ENCODE measurements at places on chromosomes 3 and 15.
A peak's percentile ranks its signal among the peaks of the same experiment; 100 is the strongest.

DNA sequence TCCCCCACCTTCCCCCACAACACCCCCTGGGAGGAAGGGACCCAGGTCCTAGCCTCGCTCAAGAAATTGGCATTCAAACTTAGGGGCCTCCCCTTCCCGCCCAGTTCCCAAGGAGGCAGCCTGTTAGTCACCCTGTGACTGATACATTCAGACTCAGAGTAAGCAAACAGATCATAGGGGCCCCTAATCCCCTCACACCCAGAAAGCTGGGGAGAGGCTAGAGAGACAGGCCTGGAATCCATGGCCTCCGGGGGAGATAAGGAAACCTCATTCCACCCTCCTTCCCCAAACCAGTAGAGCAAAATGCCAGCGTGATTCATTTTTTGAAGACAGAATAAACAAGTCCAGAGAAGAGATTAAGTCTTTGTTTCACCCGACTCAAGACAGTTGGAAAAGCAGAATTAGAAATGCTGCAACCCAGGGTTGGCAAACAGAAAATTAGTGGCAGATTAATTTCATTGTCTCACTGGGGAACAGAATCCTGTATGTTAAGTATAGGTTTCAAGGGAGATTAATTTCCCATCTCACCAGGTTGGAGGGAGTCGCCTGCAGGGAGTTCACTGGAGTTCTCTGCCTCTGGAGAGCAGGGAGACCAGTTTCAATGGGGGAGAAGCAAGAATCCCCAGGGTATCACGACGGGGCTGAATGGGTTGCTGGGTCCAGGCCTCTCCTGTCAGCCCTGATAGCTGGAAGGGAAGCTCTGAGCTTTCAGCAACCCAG lies 268.3 kb downstream of the UACA start:
- DNase-seq, result peak; percentile 19

- DNase-seq, result no peak
These were observed 84.8 kb upstream of the FOXB1 start for GRCh38 chr15:59918994-59919951.

DNA sequence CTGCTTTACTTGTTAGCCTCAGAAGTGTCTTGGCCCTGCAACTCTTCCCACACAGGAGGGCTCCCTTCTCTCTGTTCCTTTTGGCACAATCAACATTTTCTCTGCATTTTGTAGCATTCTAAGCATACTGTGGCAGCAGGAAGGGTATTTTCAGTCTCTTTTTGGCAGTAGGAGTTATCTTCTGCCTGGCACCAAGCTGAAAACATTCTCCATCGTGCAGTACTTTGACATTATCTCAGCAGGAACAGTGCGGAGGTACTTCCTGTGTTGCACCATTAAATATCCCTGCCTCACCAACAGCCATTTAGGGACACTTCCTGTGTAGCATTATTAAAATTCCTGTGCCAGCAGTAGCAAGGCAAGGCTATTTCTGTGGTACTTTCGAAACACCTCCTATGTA lies 233.2 kb upstream of the SEMA6D start:
- DNase-seq, result peak; percentile 4

GRCh38 chr3:184712248-184713039 lies 580 bp upstream of the MAGEF1 start:
- DNase-seq, result no peak

GRCh38 chr15:47908950-47909670 lies 191.8 kb downstream of the SEMA6D start:
- DNase-seq, result no peak

DNA sequence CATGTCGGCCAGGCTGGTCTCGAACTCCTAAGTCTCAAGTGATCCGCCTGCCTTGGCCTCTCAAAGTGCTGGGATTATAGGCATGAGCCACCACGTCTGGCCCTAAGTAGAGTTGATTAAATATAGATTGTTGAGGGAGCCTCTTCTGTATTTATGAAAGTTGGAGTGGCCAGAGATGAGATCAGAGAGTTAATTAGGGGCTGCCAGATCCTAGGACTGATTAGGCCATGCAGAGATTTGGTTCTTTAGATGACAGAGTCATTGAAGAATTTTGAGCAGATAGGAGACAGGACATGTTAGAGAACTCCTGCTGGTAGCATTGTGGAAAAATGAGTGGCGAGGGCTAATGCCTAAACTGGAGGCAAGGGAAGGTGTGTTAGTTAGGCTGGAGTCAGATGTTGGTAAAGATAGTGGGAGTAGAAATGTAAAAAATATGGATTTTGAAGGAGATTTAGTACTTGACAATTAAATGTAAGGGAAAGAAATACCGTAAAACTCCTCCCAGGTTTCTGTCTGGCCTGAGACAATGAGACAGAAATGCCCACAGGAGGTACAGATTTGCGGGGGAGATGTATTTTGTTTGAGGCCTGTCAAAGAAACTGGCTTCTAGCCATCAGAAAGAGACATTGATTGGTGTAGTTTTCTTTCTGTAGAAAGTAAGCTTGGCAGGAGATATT lies 23.4 kb downstream of the SACM1L start:
- DNase-seq, result no peak

GRCh38 chr15:99476413-99477222 lies 89.2 kb upstream of the MEF2A start:
- no peak for DNase-seq

GRCh38 chr15:71997691-71998090 lies 120.3 kb downstream of the MYO9A start:
- DNase-seq, result no peak

DNA sequence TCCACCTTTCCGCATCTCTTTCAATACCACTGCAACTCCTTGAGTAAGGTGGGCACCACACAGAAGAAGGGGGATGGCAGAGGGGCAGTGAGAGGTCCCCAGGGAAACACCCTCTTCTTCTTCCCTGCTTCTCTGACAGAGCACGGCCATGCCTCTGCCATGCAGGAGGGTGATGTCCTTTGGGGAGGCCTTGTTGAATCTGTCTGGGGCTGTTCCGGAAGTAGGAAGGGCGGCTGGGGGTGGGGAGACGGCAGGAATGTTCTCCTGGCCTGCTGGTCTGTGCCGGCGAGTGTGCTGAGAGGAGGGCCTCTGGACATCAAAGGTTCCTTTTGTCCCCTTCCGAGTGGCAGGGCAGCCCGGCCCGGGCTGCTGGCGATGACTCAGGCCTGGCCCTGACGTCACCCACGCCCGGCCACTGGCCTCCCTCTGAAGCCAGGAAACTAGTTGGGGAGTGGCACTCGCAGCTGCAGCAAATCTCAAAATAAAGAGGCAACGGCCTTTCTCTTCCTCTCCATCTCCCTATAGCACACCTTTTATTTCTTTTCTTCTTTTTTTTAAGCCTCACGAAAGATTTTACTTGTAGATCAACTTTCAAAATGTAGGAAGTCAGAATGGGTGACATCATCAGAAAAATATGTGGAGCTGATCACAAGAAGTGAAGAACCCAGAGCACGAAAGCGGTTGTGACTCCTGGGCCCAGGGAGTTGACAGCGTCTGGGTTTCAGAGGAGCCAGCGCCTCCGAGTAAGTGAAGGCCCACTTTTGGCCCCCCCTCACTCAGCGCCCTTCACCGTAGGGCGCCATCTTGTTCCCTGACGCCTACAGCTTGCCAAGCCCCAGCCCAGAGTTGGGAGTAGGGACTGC lies at the start of gene ZBTB38:
Gene ZBTB38 (plus strand): TSS at position 443 of the 863 bp plus-strand sequence. CDS start 73,885 bp downstream, outside the sequence.
- DNase-seq, result no peak

DNA sequence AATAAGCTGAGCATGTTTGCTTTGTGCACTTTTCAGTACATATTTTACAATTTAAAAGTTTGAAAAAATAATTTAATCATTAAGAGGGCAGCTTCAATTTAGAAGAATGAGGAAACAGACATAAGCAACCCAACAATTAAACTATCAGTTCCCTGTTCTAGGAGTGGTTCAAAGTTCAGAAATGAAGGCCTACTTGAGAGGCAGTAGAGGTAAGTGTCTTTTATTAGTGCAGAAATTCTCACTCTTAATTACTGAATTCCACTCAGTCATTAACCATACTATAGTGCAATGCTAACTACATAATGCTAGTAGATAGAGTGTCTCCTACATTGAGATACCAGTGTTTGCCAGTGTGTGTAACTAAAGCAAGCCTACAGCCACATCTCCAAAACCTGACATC lies 73.1 kb downstream of the TNIK start:
- no peak for DNase-seq

DNA sequence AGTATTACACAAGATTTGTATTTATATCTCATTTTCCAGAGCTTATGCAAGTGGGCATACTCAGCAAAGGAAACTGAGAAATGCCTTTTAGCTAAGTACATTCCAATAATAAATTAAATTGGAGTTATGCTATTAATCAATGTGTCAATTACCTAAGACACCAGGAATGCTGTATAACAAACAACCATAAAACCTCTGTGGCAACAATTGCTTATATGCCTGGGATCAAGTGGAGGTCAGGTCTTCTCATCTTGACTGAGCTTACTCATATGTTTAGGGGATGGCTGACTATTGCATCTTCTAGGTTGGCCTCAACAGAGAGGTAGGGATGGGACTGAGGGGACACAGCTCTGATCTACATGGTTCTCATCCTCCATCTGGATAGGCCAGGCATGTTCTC lies 30.7 kb downstream of the CD200R1L start:
- no peak for DNase-seq

DNA sequence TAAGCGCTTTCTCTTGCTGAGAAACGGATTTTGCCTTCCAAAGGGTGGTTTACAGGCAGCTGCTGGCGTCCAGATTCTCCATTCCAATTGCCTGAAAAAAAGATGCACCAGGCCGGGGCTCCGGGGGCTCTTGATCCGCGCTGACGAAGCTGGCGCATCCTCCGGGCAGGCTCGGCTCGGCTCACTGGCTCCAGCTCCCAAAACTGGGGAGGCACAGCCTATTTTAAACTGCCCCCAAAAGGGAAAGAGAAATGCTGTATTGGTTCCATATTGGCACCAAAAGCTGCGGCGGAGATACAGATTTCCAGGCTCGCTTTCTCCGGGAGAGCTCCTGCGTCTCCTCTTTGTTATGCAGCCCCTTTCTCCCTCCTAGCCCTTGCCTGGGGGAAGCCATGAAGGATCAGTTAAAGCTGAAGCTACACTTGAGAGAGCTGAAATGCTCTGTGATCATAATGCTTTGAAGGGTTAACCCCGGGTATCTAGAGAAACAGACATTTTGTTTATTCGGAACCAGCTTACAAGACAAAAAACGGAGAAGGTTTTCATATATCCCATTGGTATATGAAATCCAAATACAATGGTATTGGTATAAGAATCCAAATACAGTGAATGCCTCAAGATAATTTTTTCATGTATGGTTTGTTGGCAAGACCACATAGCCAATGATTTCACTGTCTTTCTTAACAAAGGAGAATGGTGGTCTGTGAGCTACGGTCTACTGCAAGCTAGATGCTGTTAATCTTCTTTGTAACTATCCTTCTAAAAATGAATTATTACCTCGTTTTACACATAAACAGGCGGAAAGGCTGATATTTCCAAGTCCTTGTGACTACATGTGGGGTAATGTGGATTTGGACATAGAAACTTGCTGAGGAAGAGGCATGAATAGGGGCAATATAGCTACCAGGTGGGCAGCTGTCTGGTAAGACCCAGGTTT lies 693 bp downstream of the CD200 start:
- peak; percentile 80 for DNase-seq

GRCh38 chr15:78415284-78415683 lies 22.7 kb upstream of the IREB2 start:
- peak; percentile 99 for DNase-seq
